ENCODE measurements at places on chromosomes 13 and 19.

GRCh38 chr19:45254044-45254531 is 3.0 kb downstream of the MARK4 start:
- no peak for DNase-seq

- DNase-seq = peak; percentile 29
Observed at GRCh38 chr19:49017666-49018351, 918 bp upstream of the LHB start.

GRCh38 chr19:6274756-6275155 is 5.0 kb downstream of the MLLT1 start:
- no peak for DNase-seq

DNA sequence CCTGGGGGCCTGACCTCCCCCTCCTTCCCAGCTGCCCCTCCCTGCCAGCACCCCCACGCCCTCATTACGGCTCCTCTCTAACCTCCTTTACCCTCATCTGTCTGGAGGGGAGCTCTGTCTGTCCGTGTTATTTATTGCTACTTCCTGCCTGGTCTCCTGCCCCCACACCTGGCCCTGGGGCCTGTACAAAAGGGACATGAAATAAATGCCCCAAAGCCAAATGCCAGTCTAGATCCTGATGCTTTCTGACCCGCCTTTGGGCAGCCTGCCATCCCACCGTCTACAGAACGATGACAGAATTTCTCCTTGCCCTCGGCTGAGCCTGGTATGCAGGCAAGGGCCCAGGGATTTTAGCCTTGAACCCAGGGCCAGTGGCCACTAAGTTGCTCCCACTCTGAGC is 15.4 kb upstream of the CD22 start:
- no peak for DNase-seq

DNA sequence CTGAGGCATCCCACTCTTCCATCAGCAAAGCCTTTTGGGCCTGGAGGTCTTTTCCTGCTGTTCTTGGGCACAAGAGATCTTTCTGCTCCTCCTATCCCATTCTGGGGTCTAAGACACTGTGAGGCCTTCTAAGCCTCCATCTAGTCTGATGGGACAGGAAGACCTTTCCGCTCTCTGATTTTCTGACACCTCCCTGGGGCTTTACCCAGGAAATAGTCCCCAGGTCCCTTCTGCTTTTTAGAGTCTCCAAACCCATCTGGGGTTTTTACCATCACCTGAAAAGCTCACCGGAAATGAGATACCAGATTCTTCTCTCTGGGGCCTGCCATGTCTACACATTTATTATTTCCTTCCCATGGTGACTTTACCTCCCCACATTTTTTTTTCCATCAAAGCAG is 21.1 kb downstream of the CLEC17A start:
- DNase-seq = no peak

GRCh38 chr19:13808856-13809255 is 13.6 kb downstream of the ZSWIM4 start:
- no peak for DNase-seq

DNA sequence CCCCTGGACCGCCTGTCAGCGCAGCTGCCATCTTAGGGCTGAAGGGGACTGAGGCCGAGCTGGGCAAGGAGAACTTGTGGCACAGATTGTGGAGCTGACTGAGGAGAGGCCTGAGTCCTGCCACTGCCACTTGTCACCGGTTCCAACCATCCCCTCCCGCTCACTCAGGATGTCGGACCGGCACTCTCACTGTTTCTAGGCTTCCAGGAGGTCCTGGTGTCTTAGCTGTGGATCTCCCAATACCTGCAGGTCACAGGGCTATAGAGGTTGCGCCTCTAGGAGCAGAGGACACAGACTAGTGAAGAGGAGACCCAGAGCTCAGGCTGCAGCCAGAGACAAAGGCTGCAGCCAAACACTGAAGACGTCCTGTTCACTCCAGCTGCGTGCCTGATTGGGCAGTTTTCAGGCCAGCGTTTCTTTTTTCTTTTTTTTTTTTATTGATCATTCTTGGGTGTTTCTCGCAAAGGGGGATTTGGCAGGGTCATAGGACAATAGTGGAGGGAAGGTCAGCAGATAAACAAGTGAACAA is 15.3 kb upstream of the ZNF486 start:
- DNase-seq = no peak

DNA sequence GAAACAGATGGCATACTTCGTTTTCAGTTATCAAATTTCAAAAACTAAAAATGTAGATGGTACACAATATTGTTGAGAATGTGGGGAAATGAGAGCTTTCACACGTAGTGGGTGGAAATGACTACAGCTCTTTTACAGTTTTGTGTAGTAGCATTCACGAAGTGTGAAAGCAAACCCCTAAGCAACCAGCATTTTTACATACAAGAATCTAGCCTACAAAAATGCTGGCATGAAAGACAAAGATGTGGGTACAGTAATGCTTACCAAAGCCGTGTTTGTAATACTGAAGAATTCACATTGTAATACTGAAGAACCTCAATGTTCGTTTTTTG is 6.3 kb upstream of the ZNF283 start:
- DNase-seq = no peak

DNA sequence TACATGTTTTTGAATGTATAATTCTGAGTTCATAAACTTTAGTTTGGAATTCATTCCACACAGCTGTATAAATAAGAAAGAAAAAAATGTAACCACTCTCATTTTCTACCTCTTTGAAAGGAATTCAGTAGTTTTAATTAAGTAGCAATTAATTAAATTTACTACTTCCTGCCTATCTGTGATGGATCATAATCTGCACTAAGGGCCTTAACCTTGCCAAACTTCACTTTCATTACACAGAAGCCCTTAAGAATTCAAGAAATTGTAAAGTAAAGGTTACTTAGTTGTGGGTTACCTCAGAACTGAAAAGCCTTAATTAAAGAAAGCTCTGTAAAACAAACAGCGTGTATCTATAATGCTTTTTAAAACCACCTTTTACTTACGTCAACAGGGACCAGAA is 111.9 kb upstream of the FBXL3 start:
- no peak for DNase-seq

DNA sequence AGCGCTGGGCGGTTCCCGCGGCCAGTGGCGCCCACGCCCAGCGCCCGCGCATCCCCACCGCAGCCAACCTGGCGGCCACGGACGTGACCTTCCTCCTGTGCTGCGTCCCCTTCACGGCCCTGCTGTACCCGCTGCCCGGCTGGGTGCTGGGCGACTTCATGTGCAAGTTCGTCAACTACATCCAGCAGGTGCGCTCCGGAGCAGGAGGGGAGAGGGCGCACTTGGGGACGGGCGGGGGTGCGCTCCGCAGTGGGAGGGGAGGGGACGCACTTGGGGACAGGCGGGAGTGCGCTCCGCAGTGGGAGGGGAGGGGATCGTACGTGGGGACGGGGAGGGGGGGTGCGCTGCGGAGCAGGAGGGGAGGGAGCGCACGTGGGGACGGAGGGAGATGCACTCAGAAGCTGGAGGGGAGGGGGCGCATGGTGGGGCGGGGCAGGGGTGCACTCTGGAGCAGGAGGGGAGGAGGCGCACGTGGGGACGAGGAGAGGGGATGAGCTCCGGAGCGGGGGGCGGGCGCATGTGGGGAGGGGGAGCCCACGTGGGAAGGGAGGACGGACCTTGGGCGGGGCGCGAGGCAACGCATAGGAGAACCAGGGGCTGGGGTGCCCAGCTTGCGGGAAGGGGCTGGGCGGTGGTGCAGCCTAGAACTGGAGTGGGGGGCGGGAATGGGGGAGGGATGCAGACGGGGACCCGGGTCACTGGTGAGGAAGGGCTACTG is 1.5 kb downstream of the KISS1R start:
- DNase-seq = no peak

- no peak for DNase-seq
Observed at GRCh38 chr19:49888510-49888824, 8.2 kb downstream of the IL4I1 start.

DNA sequence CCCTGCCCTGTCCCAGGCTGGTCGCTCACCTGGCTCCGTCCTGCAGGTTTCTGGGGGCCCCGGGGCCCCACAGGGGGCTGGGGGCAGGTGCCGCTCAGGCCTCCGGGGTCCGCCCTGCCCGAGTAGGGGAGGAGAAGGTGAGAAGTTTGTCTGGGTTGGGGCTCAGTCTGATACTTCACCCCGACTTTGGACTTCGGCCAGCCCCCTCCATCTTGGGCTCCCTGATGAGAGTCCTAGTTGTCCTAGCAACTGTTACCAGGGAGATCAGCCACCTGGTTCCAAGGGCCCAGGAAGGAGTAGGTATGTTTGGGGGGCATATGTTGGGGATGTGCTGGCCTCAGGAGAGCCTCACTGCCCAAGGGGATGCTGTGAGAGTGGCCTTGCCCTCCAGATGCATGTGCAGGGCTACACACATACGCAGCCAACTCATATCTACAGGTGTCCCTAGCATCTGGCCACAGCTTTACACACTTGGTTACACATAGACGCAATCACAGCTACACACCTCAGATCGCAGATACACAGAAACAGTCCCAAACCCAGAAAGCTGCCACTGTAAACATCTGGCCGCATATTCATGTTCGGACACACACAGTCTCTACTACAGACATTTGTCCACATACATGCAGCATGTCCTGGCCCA is 3.4 kb downstream of the NUMBL start:
- no peak for DNase-seq

- no peak for DNase-seq
Observed at GRCh38 chr19:44282846-44283245, 22.0 kb downstream of the ZNF235 start.

- no peak for DNase-seq
Observed at GRCh38 chr13:112845511-112846144, 123.4 kb upstream of the MCF2L start.

DNA sequence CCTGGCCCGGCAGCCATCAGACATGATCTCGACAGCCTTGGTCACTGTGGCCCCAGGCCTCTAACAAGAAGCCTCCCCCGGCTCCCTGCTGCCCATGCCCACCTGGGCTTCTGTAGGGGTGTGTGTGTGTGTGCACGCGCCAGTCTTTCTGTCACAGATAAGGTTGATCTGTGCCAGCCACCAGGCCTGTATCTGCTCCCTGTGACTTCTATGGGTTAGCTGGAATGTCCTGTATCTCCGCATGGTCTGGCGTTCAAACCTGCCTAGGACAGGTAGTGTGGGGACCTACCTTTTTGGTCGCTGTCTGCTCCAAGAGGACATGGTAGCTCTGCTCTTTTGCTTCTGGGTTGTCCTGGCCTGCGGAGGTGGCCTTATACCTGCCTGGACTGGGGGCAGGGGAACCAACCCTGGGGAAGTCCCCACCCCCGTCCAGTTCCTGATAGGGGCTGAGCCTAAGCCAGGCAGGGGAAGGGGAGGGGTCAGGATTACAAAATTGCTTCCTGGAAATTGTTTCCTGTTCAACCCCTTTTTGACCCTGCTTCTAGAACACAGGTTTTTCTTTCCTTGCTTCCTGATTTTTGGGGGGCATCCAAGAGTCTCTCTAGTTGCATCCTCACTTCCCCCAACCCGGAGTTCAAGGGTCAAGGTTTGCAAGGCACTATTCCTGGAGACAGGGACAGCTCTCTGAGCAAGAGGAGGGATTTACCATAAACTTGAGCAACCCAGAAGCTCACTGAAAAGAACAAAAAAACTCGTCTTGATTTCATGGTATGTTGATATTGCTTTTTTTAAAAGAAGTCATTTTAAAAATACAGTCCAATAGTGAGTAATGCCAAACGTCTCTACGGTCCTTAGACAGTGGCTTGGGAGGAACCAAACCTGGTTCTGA is at the start of gene LRG1:
TSS of gene LRG1 (minus strand) at position 344 of the 889 bp plus-strand sequence. CDS start at position 321, 23 bp downstream.
- DNase-seq = no peak

DNA sequence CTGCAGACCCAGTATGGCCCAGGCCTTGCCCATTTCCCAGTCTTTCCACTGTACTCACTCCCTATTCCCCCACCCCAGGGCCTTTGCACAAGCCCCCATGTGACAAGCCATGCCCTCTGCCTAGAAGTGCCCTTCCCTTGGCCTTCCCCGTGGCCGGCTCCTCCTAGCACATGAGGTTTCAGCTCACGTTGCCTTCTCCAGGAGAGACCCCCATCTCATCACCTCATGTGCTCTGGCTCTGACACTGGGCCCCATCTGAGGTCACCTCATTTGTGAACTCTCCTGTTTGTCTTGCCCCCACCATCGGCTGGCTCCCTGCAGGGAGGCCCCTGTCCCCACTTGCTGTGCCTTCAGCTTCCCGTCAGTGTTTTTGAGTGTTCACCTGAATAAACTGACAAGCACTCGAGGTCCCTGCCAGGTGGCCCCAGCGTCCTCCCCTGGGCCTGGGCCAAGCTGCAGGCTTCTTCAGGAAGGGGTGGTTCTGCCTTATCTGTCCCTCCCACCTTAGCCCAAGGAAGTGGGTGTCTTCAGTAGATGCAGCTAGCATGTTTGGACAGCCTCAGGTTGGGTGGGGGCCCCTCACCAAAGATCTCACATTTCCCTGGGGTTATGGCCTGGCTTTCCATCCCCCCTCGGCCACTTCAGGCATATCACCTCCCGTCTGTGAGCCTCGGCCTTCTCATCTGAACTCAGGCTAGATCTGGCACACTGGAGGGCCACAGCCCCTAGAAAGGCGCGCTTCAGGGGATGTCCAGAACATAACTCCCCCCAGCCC is 3.8 kb upstream of the SLC25A42 start:
- no peak for DNase-seq

DNA sequence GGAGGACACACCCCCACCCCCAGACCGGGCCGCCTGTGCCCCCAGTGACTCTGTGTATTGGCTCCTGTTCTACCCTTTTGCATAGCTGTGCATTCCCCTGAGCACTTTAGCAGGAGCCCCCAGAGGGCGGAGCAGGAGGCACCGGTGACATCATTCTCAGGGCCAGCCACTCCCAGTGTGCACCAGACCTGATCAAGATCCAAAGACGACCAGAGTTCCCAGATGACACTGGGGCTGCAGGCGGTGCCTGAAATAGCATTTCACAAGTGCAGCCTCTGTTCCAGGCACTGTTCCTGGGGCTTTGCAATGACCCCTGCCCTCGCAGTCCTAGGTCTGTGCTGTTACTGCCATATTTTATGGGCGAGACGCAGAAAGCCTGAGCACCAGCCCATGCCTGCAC is 14.5 kb upstream of the PTPRS start:
- no peak for DNase-seq

GRCh38 chr19:53982611-53983010 is 8.8 kb upstream of the CACNG6 start:
- DNase-seq = no peak

GRCh38 chr19:57267291-57267690 is 13.0 kb upstream of the ZNF460 start:
- DNase-seq = no peak

DNA sequence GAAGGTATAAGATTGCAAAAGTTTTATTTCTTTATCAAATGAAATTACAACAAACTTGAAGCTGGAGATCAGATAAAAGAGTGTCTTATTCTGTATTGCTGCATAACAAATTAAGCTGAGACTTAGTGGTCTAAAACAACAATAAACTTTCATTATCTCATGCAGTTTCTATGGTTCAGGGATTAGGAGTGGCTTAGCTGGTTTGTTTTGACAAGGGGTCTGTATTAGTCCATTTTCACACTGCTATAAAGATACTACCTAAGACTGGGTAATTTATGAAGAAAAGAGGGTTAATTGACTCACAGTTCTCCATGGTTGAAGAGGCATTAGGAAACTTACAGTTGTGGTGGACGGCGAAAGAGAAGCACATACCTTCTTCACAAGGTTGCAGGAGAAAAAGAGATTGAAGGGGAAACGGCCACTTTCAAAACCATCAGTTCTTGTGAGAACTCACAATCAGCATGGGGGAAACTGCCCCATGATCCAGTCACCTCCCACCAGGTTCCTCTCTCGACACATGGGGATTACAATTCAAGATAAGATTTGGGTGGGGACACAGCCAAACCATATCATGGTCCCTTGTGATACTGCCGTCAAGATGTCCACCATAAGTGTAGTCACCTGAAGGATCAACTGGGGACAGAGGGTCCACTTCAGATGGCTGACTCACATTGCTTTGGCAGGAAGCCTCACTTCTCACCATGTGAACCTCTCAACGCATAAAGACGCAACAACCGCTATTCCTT is 97.8 kb downstream of the RNF17 start:
- DNase-seq = no peak

GRCh38 chr19:10639836-10640235 is 14.3 kb upstream of the ILF3 start:
- DNase-seq = no peak
